ENCODE measurements at places on chromosomes 5 and 9.

DNA sequence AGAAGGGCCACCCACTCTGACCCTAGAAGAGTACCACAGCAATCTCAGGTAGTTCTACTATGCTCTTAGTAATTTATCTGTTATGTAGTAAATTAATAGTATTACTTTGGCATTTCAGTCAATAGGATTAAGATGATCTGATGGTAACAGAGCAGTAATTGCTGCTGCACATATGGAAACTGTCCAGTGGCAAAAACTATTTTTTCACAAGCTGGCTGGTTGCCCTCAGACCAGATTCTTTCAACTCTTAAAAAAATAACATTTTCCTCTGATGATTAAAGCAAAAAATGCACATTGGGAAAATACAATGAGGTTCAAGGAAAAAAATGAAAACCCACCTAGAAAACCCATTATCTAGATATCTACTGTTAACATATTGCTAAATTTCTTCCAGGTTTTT is 19.7 kb downstream of the GLRA1 start:
- no peak for DNase-seq

GRCh38 chr9:120942186-120943001 is 15.8 kb upstream of the TRAF1 start:
- DNase-seq = no peak

DNA sequence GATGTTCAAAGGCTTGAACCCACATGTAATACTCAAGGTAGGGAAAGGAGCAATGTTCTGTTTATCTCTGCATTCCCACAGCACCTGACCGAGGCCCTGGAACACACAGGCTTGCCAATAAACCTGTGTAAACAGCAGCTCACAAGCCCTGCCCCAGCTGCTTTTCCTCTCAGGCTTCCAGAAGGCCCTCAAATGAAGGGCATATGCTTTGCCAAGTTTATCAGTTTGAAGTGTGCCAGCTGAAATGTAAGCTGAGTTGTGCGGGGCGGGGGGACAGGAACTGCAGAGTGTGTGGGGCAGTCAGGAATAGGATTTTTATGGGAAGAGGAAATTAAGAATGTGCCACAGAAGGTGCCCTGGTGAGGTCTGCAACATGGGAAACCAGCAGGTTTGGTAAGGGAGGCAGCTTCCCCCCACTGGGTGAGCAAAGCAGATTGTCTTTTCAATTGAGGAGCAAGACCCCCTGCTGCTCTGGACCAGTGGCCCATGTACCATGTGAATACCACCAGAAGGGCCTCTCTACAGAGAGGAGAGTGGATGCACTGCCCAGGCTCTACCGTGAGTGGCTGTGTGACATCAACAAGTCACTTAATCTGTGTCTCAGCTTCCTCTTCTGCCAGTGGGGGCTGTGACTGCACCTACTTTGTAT is 194.8 kb downstream of the SPOCK1 start:
- DNase-seq = no peak

DNA sequence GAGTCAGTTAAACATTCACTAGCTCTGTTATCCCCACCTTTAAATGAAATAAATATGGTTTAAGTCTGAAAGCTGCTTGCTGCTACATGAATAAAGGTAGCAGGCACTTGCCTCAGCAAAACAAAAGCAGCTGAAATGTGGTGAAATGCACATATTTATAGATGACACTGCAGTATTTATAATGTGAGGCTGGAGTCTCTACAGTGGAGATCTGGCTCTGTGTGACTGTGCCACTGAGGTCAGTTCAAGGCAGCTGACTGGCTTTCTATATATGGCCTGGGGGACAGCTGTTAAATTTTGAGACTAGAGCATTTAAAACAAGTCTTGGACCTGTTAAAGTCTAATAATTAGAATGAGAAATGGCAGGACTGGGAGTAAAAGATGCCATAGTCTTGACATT is 859.6 kb upstream of the SEMA6A start:
- no peak for DNase-seq

DNA sequence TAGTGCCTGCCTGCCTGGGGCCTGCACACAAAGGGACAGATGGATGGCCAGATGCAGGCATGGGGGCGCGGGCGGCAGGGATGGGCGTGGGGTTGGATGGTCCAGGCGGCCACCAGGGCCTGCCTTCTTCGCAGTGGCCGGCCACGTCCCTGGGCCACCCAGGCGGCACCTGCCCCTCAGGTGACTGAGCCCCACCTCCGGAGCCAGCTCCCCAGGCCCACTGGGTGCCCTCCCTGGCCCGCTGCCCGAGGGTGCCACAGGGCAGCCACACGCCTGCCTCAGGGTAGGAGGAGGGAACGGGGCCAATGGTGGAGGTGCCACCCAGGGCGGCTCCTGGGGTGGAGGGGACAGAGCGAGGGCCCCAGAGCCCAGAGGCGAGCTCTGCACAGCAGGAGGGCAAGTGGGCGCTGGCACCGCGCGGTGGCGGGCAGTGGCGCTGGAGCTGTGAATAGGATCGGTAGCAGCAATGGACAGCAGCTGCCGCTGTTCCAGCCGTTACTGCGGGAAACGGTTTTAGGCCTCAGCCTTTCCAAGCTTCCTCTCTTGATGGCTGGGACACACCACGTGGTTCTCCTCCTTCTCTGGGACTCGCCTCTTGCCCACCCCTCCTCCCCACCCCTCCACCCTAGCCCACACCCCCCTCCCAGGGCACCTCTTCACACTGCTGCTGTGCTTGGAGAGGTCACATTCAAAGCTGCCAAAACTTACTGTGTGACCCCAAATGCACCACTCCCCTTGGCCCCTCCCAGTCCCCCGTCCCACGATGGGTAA is 19.1 kb downstream of the LHX3 start:
- DNase-seq = no peak

DNA sequence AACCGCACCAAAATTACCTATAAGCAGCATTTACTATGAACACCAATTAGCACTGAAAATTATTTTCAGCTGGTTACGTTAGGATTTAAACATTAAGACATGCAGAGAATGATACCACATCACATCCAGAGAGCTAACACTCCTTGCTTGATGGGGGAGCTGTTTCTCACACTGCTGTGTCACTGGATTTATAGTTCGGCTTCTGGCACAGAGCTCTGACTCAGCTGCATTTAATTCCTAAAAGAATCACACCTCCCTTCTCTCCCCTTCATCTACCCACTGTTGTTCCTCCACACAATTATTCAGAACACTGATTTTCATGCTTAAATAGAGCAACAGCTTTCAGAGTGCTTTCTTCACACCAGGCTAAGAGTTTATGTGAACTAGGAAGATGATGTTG is 82.6 kb upstream of the SV2C start:
- DNase-seq = no peak

- no peak for DNase-seq
Measured at GRCh38 chr5:115946655-115947054, 15.6 kb upstream of the LVRN start.

GRCh38 chr5:43638107-43638506 is 35.1 kb downstream of the NNT start:
- no peak for DNase-seq

DNA sequence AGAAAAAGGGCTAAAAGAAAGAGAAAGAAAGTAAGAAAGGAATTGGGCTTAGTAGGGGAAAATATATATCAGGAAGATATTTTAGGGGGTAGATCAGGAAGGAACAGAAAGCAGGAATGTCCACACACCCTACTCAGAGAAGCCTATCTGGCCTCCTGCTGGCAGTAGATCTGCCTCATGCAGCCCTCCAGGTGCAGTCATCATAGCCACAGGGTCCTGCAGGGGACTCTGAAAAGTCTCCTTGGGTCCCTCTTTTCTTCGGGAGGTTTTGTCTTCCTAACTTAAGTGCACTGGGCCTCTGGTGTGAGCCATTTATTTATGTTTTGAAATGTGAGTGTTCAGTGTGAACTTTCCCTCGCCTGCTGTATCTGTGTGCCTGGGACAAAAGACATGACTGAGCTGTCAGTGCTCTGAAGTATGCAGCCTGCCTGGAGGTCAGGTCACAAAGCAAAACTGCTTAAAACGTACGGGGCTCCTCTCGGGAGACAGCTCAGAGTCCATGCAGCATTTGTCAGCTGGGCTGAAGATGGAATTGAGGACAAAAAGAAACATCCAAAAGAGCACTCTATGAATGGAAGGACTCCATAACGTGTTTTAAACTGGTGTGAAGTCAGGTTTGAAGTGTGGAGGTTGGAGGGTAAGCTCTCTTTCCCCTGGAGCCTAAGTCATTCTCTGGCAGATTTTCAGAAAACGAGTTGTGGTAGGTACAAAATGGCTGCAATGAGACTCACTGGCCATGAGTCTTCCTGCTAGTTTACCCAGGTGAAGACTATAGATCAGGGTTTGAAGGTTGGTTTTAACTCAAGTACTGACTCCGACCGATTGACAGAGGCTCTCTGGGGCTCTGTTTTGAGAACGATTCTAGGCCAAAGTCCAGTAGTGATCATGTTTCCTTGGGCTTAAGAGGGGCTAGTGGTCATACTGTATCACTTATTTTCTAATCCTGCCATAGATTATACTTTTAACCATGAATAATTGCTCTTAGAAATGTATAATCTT is 151.8 kb upstream of the GDNF start:
- no peak for DNase-seq

DNA sequence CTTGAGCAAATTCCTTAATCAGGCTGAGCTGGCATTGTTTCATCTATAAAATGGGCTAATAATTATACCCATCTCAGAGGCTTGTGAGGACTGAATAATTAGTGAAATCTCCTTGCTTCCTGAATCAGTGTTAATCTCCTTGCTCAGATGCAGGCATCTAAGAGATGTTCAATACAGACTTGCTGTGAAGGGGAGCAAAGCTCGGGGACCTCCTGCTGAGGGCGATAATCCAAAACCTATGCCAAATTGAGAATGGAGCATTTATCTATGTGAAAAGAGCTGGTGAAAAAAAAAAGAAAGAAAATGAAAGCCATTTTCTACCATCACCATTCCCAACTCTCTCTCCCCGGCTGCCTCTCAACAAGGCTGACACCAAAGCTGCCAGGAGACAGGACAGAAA is 37.3 kb downstream of the ADRA1B start:
- DNase-seq = no peak

- DNase-seq = no peak
Measured at GRCh38 chr5:170532935-170533334, 29.1 kb downstream of the KCNIP1 start.

DNA sequence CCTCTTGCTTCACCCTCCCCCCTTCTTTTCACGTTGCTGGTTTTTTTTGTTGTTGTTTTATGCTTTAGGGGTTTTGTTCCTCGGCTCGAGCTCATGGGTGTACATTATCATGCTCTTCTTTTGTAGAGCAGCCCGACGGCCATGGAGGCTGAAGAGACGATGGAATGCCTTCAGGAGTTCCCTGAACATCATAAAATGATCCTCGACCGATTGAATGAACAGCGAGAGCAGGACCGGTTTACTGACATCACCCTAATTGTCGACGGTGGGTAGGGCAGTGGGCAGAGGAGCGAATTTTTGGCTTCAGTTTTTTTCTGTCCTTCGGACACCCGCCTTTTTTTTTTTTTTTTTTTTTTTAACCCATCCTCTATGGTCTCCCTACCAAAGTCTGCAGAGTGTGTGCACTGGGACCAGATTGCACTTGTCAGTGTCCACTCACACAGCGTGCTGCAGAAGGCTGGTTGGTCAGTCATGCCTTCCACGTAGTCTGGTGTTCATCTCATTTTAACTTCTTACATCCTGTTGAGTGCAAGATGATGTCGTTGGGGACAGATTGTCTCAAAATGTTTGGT is 1.3 kb downstream of the ZNF131 start:
- no peak for DNase-seq

- no peak for DNase-seq
Measured at GRCh38 chr5:161372682-161373344, 173.7 kb downstream of the GABRB2 start.

GRCh38 chr5:96084874-96085506 is 123.3 kb upstream of the ELL2 start:
- no peak for DNase-seq

- no peak for DNase-seq
Measured at GRCh38 chr9:91720751-91721705, 229.0 kb downstream of the ROR2 start.

DNA sequence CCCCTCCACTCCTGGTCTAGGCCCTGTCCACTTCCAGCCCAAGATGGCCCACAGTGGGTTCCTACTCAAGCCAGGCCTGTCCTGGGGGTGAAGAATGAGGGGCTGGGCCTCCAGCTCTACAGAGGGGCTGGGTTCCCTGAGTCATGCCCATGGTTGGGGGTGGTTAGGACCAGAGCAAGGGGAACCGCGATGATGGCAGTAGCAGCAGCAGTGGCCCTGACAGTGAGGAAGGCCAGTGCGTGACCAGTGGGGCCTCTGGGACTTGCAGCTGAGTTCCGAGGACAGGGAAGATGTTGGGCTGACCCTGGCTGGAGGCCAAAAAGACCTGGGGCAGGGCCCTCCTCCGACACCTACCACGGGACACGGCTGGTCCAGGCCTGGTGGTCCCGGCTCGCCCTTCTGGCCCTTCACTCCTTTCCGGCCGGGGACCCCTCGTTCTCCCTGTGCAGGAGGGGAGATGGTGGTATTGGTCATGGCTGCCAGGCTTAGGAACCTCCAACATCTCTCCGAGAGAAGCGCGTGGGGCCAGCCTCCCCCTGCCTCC is 9.2 kb upstream of the PHYKPL start:
- no peak for DNase-seq

DNA sequence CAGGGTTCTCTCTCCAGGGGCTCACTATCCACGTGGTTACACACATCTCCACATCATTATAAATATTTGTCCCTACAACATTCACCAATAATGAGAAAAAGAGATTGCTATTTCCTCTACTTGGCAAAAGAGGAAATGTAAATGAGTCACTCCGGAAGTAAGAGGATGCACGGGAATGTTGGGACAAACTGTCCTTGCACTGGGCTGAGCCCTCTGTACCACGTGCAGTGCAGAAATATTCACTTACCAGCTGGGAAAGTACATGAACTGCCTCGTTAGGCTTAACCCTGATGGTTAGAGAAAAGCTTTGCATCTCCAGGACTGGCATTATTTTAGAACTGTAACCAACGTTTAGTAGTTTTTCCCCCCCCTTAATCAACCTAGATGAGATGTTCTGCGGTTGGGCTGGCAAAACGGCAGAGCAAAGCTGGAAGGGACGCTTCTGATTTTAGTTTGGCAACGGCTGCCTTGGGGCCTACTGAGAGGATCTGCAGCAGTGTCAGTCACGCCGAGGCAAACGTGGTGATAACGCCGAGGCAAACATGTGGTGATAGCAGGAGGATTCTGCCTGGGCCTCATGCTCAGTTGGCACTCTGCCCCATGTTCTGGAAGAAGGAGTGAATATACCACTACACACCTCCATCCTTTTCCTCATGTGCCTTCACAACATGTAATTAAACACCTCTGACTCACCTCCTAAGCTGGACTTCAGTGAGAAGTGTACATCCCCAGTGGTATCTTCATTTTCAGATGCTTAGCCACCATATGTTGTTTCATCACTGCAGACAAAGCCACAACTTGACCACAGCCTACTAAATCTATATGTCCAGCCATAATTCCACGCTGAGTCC is 661.4 kb upstream of the KLF4 start:
- no peak for DNase-seq

Data from T1000 (cell line).